ENCODE measurements at places on chromosomes 7 and 10.
A peak's percentile ranks its signal among the peaks of the same experiment; 100 is the strongest.

GRCh38 chr7:46554688-46555422 is 633.8 kb upstream of the IGFBP3 start:
- no peak for DNase-seq

DNA sequence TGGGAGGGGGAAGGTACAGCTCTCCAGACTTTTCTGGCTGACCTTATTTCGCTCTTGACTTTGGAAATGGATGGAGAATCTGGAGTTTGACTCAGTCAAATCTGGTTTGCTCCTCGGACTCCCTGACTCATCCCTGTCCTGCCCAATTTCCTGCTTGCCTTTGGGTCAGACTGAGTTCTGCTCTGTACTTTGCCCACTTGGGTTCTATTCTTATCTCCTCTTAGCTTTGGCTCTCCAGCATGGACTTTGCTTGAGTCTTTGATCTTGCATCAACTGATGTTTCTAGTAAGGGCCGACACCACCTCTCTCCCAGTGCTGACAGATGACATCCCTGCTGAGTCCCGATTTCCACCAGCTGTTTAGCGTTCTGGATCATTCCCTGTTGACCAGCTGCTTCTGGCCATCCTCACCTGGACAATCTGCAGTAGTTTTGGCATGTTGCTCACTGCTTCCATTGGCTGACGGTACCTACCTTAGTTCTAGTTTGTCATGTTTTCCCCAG is 335.3 kb downstream of the SUGCT start:
- DNase-seq: no peak

- no peak for DNase-seq
Observed at GRCh38 chr7:32062150-32062549, 8.1 kb downstream of the PDE1C start.

- DNase-seq: no peak
Observed at GRCh38 chr10:78596556-78596955, 472.2 kb upstream of the ZMIZ1 start.

GRCh38 chr10:29669149-29669548 is 34.4 kb upstream of the SVIL start:
- DNase-seq: no peak

GRCh38 chr7:44995555-44996493 is 4.2 kb upstream of the CCM2 start:
- no peak for DNase-seq

DNA sequence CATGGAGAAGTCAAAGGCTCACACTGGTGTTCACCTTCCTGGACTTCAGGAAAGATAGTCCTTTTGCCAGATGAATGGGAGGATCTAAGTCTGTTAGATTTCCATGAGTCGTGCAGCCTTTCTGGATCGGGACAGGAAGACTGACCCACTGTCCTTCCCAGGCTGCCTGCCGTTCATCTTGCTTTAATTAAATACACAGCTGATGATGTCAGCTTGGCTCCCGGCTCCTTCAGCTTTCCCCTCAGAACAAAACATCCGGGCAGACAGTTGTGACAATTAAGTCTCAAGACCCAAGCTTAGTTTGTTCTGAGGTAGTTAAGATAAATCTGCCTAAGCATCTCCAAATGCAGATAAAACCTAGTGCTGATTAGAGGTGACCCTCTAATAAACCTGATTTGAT is 58.6 kb downstream of the AUTS2 start:
- no peak for DNase-seq

DNA sequence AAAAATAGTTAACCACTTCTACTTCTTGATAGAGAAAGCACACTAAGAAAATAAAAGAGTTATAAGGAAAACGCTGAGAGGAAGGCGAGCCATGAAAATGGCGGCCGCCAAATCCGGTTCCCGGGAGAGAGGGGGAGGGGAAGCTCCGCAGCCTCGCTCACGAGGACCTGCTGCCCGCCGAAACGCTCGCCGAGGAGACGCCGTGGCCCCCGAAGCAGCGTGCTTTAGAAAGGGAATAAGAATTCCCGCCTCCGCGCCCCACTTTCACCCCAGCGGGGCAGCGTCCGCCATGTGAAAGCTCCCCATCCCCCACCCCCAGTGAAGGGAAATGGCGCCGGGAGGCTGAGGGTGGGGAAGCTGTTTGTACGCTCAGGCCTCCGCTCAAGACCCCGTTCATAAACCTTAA is 505 bp downstream of the HNRNPA2B1 start:
- peak; percentile 74 for DNase-seq

- no peak for DNase-seq
Observed at GRCh38 chr10:104614245-104614831, 26.8 kb upstream of the SORCS3 start.

GRCh38 chr10:33010132-33011037 is 52.4 kb upstream of the ITGB1 start:
- DNase-seq: peak; percentile 4

- DNase-seq: no peak
Observed at GRCh38 chr10:71912431-71912830, 51.8 kb upstream of the CHST3 start.

GRCh38 chr10:56912043-56912442 is 551.0 kb upstream of the ZWINT start:
- no peak for DNase-seq

DNA sequence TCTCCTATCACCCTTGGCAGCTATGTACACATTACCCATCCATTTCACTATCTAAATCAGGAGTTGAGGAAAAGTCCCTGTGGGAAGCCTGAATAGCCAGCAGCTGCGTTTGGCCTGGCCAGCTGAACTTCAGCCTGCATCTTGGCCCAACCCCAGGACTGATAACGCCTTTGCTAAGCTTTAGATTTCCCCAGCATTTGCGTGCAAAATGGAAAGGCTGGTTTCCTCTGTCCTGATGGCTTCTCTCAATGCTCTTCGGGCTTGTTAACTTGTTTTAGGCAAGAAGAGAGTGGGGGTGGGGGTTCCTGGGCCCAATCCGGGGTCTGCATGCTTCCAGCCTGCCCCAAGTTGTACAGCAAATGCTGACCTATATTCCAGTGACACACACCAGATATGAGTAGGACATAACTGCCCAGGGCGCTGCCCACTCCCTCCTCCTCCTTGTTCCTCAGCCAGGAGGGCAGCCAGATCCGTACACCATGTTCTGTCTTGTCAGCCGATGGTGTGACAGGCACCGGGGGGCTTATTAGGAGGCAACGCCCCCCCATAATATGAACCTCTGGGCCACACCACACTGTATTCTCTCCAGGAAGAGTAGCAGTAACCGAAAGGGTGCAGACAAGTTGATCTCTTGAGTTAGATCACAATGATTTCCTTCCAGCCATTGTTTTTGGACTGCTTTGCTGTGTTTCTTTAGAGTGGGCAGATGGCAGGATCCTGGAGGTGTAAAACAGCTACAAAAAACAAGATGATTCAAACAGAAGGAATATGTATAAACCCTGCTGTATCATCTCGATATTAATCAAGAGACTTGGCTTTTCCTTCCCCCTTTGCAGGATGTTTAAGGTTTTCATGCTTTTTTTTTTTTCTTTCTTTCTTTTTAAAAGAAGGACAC is 339.0 kb downstream of the RNLS start:
- DNase-seq: no peak

DNA sequence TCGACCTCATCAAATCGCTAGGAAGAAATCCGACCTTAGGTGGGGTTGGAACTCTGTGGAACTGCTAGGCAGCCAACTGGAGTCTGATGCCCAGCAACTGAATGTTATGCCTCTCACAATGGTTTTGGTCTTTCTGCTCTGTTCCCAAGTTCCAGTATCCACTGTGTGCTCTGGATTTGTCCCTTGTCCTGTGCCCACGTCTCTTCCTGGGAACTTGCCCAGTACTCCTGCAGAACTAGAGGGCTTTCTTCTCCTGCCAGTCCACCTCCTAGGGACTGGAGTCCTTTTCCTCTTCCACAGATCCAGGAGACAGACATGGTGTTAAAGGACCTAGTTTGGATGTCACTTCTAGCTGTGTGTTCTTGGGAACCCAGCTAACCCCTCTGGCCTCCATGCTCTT is 26.6 kb downstream of the PRTFDC1 start:
- no peak for DNase-seq

- DNase-seq: no peak
Observed at GRCh38 chr7:150435047-150435389, 15.4 kb upstream of the GIMAP8 start.

- no peak for DNase-seq
Observed at GRCh38 chr7:92076509-92076908, 57.8 kb downstream of the CYP51A1 start.

DNA sequence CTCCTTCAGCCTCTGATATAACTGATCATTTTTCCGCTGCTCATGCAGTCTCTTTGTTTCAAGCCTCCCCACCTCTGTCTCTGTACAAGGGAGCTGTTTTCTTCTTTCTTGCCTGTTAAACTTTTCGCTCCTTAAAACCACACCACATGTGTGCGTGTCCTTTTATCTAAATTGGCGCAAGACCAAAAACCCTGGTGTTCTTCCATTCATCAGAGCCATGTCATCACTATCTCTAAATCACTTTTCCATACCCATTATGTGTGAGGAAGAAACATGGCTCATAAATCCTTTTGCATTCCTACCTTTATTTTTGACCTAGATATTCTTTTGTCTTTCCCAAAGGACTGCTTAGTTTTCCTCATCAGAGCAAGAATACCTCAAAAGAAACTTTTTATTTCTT is 239.0 kb upstream of the IMMP2L start:
- DNase-seq: no peak

DNA sequence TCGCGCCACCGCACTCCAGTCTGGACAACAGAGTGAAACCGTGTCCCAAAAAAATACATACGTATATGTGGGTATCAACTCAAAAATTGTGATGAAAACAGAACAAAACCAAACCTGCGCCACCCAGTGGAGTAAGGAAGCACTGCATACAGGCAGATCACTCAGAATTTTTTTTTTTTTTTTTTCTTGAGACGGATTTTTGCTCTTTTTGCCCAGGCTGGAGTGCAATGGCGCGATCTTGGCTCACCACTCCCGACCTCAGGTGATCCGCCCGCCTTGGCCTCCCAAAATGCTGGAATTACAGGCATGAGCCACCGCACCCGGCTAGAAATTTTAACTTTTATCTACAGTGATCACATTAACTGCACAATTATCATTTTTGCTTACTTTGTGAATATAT is 9.1 kb upstream of the TMEM236 start:
- DNase-seq: peak; percentile 46

DNA sequence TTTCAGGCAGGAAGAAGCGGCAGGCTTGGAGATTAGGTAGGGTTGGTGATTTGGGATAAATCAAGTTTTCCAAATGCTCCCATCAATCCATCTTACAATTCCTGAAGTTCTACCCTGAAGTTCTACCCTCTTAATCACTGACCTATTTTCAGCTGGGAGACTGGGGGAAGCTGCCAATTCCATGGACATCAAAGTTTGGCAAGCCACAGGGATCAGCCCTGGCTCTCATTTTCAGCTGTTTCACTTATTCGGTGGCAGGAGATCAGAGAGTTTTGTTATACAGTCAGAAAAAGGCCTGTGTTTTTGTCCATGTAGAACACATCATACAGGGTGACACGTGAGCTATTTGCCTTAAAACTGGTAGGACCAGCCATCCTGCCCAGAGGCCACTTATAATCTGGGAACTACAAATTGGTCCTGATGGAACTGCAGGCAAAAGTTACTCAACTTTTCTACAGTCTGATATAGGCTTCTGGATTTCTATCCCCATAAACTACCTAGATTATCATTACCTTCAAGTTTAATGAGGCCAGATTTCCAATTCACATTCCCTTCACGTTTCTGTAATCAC is 112.9 kb upstream of the ZNF746 start:
- no peak for DNase-seq

DNA sequence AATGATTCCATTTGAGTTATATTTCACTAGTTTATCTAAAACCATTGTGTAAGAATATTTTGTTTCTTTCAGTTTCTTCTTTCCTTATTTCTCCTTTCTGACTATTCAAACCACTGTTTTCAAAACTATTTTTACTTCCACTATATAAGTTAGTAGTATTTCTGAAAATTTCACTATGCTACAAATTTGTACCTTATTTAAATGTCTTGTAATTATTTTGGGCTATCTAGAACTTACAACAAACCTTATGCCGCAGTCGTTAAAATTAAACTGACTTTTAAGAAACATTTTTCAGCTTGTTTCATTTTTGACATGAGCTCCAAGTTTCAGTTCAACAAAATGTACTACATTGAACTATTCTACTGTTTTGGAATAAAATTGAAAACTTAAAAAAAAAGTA is 1.8 kb downstream of the TFEC start:
- DNase-seq: no peak

DNA sequence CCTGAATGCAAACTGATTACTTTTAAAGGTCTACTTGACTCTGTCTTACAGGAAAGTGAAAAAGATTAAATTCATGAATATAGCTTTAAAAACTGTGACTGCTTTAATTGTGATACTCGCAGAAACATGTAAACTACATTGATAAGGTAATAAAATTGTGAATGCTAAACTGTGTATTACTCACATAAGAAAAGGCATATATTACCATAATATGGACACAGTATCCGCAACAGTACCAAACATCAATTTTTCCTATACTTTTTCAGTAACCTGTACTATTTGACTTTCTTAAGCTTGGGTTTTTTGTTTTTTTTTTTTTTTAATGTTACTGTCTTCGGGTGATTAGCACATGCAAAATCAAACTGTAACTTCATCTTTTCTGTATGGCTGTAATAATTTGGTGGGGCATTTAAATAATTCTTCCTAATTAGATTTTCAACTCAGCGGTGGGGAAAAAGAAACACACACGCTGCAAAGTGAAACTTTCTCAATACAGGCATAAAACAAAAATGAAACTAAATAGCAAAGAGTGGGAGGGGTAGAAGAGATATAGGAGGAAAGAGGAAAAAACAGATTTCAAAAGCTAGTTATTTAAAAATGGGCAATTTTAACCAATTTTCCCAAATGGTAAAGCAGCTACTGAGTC is 23.2 kb downstream of the NT5C3A start:
- no peak for DNase-seq

Measured in NCI-H2081 (cell line).